ENCODE measurements at places on chromosomes 16 and 17.

DNA sequence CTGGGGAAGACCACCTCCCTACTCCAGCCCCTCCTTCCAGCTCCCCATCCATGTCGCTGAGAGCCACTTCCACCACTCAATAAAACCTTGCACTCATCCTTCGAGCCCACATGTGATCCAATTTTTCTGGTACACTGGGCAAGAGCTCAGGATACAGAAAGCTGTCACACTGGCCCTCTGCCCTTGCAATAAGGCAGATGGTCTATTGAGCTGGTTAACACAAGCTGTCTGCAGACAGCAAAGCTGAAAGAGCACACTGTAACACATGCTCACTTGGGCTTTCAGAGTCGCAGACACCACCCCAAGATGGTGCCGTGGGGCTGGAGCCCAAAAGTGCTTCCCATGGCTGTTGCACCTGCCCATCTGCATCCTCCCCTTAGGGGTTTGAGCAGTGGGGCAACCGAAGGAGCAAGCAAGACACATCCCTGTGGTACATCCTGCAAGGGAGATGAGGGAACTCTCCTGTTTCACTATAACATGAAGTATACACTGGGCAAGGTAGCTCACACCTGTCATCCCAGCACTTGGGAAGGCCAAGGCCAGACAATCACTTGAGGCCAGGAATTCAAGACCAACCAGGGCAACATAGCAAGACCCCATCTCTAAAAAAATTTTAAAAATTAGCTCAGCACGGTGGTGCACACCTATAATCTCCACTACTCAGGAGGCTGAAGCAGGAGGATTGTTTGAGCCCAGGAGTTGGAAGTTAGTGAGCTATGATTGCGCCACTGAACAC is 52.8 kb upstream of the C17orf78 start:
- DNase-seq = no peak
- no peaks in the 10 kb centered on the region for H3K4me1 ChIP-seq
- no peak overlapping the region for H3K27ac ChIP-seq
- H3K36me3 ChIP-seq = peaks cover 30% of the 10 kb centered on the region
- no peak overlapping the region for H3K4me3 ChIP-seq

DNA sequence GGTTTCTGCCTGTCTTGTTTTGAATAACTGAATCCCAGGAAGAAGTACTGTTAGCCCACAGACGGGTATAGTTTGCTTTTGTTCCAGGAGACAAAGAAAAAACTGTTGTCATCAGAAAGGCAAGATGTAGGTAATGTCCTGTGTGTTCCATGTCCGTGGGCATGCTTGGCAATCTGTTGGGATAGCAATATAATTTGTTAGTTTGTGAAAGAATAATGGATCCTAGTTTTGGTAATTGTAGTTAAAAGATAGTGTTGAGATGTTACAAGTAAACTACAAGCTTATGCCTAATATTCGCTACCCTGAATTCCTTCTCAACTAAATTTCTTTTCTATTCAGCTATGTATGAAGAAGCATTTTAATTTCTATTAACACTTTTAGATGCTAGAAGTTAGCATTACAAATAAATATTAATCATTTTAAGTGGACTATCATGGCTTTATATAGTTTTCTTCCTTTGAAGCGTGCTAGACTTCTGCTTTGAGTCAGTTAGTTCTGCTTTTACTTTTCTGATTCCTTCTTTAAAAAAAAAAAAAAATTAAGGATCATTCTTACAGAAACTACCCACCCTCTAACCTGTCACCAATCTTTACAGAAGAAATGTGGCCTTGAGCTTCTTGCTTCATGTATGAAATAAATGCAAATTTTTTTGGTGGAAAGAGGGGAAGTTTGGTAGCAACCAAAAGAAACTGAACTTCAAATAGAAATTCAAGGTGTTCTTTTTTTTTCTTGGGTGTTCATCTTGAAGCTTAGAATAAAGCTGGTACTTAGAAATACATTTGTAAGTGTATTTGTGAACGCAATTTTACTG is 2.4 kb downstream of the EVI2A start:
- DNase-seq = no peak
- peak overlapping the region; percentile 98 for H3K27ac ChIP-seq
- peaks cover 65% of the 10 kb centered on the region for H3K4me1 ChIP-seq
- H3K4me3 ChIP-seq = peak overlapping the region; percentile 86
- H3K27me3 ChIP-seq = no peaks in the 10 kb centered on the region

GRCh38 chr17:40018211-40019121 is 3.2 kb downstream of the CSF3 start:
- no peak for DNase-seq
- H3K4me3 ChIP-seq = no peak overlapping the region
- H3K27me3 ChIP-seq = no peaks in the 10 kb centered on the region
- peaks cover 11% of the 10 kb centered on the region for H3K36me3 ChIP-seq
- H3K27ac ChIP-seq = no peak overlapping the region
- H3K4me1 ChIP-seq = no peaks in the 10 kb centered on the region

DNA sequence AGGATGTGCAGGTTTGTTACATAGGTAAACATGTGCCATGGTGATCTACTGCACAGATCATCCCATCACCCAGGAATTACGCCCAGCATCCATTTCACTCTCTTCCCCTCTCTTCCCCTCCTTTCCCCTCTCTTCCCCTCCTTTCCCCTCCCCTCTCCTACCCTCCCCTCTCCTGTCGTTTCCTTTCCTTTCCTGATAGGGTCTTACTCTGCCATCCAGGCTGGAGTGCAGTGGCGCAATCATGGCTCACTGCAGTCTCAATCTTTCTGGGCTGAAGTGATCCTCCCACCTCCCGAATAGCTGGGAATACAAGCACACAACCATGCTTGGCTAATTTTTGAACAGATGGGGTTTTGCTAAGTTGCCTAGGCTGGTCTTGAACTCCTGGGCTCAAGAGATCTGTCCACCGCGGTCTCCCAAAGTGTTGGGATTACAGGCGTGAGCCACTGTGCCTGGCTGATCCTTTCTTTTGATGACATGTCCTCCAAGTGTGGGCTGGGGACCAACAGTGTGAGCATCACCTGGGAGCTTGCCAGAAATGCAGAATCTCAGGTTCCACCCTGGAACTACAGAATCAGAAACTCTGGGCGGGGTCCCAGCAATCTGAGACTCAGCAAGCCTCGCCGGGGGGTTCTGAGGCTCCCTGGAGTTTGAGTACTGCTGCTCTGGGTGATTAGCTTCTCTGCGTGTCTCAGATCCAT is 10.8 kb downstream of the ATP2C2 start:
- DNase-seq = no peak
- peaks cover 21% of the 10 kb centered on the region for H3K27me3 ChIP-seq
- H3K4me1 ChIP-seq = peaks cover 12% of the 10 kb centered on the region
- H3K4me3 ChIP-seq = no peak overlapping the region

DNA sequence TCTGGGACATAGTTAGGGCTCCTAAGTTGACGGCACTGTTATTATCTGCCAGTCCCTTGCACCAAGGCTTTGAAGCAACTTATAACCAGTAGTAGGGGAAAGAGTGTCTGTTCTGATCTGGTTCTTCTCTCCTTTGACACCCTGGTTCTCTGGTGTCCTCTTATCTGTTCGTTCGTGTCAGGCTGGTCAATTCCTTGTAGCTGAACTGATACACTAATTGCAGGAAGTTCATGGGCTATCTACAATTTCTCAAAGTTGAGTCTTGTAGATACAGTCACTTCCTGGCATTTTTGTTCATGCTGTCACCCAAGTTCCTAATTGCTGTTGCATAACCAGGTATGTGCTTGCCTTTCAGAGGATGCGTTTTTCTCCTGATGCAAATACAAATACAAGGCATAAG is 17.3 kb upstream of the MYO1D start:
- DNase-seq = no peak
- no peaks in the 10 kb centered on the region for H3K36me3 ChIP-seq
- H3K4me1 ChIP-seq = no peaks in the 10 kb centered on the region
- peaks cover 16% of the 10 kb centered on the region for H3K27me3 ChIP-seq

- DNase-seq = no peak
- no peak overlapping the region for H3K4me3 ChIP-seq
- peaks cover 7% of the 10 kb centered on the region for H3K27me3 ChIP-seq
- no peaks in the 10 kb centered on the region for H3K36me3 ChIP-seq
Measured at GRCh38 chr17:39969375-39969774, 6.6 kb downstream of the GSDMA start.

DNA sequence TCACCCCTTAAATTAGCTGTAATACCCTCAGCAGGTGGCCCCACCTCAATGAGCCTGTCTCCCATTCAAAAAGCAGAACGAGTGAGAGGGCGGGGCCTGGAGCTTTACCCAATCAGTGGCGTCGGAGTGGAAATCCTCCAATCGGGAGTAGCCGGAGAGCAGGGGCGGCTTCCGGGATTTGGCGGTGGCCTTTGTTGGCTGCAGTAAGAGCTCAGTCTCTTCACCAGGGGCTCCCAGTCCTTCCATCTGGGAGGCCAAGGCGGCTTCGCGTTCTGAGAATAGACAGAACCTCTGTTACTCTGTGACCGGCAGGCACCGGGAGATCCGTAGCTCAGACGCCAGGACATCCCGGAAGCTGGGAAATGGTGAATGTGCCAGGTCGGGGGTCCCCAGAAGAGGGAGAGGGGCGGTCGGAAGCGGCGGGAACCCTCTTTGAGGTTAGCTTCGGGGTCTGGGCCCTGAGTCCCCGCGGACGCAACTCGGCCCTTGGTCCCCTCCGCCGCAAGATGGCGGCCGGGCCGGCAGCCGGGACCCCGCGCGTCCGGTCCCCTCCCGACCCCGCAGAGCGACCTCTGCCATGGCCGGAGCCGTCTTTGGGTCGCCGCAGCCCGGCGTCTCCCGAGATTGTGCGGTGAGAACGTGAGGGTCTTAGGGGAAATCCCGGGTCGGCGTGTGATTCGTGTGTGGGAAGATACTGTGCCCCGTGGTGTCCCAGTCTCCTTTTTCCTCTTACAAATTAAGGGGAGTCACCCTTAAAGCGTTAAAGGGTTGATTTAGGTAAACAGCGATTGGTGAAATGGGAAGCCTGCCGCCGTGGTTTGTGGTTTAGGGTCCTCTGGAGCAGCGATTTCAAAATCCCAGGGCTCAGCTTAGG is 160.3 kb upstream of the ZNF267 start:
- peaks cover 52% of the 10 kb centered on the region for H3K4me1 ChIP-seq
- DNase-seq = peak; percentile 89
- H3K27ac ChIP-seq = peak overlapping the region; percentile 98
- H3K4me3 ChIP-seq = peak overlapping the region; percentile 95
- no peaks in the 10 kb centered on the region for H3K27me3 ChIP-seq

DNA sequence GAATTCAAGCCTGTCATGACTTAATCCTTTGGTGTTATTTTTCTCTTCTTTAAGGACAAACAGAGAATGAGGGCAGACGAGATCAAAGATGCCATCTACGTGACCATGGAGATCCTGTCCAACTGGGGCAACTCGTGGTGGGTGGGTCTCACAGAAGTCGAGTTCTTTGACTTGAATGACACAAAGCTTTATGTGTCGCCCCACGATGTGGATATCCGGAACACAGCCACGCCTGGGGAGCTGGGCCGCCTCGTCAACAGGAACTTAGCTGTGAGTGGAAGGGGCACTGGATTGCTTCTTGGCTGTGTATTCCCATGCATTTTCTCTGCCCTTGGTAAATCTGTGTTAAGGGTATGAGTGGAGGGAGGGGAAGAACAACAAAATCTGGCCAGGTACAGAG is 158.7 kb downstream of the KATNIP start:
- no peak for DNase-seq
- no peaks in the 10 kb centered on the region for H3K27me3 ChIP-seq
- H3K4me3 ChIP-seq = no peak overlapping the region
- no peak overlapping the region for H3K27ac ChIP-seq
- no peaks in the 10 kb centered on the region for H3K4me1 ChIP-seq

GRCh38 chr17:73985466-73986015 is 217.9 kb upstream of the RPL38 start:
- H3K4me3 ChIP-seq = no peak overlapping the region
- no peak overlapping the region for H3K27ac ChIP-seq
- peaks cover 3% of the 10 kb centered on the region for H3K27me3 ChIP-seq
- no peaks in the 10 kb centered on the region for H3K36me3 ChIP-seq
- no peak for DNase-seq
- H3K4me1 ChIP-seq = peaks cover 8% of the 10 kb centered on the region

GRCh38 chr16:4918781-4919251 is 18.1 kb downstream of the PPL start:
- H3K27ac ChIP-seq = no peak overlapping the region
- peaks cover 2% of the 10 kb centered on the region for H3K27me3 ChIP-seq
- H3K4me3 ChIP-seq = no peak overlapping the region
- DNase-seq = no peak
- H3K36me3 ChIP-seq = no peaks in the 10 kb centered on the region

DNA sequence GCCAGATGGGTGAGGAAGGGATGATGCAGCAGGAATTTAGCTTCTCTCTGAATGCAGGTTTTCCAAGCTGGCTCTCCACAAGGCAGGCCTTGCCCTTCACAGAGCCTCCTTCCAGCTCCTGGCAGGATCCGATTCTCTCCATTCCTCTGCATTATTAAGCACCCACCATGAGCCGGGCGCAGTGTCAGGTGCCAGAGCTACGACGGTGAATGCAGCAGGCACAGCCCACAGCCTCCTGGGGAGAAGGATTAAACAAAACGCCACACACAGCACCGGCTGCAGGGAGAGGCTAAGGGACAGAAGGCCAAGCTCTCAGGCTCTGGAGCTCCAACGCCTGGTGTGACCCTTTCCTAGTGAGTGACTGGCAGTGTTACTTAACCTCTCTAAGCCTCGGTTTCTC is 7.1 kb upstream of the MT2A start:
- H3K4me1 ChIP-seq = peaks cover 11% of the 10 kb centered on the region
- H3K36me3 ChIP-seq = no peaks in the 10 kb centered on the region
- no peak overlapping the region for H3K4me3 ChIP-seq
- H3K27ac ChIP-seq = no peak overlapping the region

GRCh38 chr17:81239714-81240555 is 817 bp downstream of the NDUFAF8 start:
- H3K27me3 ChIP-seq = no peaks in the 10 kb centered on the region
- H3K36me3 ChIP-seq = peaks cover 14% of the 10 kb centered on the region
- peak; percentile 56 for DNase-seq
- H3K4me3 ChIP-seq = peak overlapping the region; percentile 92
- H3K4me1 ChIP-seq = peaks cover 36% of the 10 kb centered on the region

- H3K4me3 ChIP-seq = no peak overlapping the region
- no peak for DNase-seq
- no peaks in the 10 kb centered on the region for H3K4me1 ChIP-seq
- H3K27ac ChIP-seq = no peak overlapping the region
- H3K27me3 ChIP-seq = peaks cover 2% of the 10 kb centered on the region
Measured at GRCh38 chr16:73432850-73433730, 385.2 kb upstream of the ZFHX3 start.

DNA sequence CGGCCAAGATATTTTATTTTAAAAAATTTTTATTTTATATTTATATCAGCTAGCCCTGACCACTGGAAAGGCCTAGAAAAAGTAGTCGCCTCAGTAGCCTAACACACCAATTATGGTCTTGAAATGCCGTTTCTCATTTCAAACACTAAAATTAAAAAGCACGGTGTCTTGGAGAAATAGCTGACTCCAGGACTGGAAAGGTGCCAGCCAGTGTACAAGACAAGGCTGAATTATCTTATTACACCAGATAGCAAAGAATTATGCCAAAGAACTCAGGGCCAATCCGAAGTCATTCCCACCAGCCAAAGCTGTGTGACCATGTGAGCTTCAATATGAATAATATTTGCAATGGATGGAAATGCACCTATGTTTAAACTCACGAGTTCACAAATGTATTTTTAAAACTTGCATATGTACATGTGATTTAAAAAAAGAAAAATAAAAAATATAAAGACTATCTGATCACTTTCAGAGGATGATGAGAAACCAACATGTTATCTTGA is 19.9 kb upstream of the ATP2C2 start:
- H3K27me3 ChIP-seq = peaks cover 2% of the 10 kb centered on the region
- DNase-seq = no peak
- H3K36me3 ChIP-seq = no peaks in the 10 kb centered on the region

- H3K4me3 ChIP-seq = no peak overlapping the region
- peak overlapping the region; percentile 74 for H3K27ac ChIP-seq
- peaks cover 32% of the 10 kb centered on the region for H3K36me3 ChIP-seq
- DNase-seq = no peak
- no peaks in the 10 kb centered on the region for H3K27me3 ChIP-seq
Measured at GRCh38 chr17:66714046-66715023, 120.6 kb upstream of the CACNG5 start.

Measured in activated naive CD8-positive, alpha-beta T cell treated with anti-CD3 and anti-CD28 coated beads, Interleukin-2, amount 50 U/mL, for 24 hours (primary cell).